Pulmonary artery endothelial cell (primary cell): ENCODE measurements at places on chromosomes 12 and 14.

GRCh38 chr12:93402333-93403311 lies 24.9 kb downstream of the NUDT4 start:
- DNase-seq: no peak

- DNase-seq: no peak
These were observed 795.5 kb downstream of the C12orf50 start for GRCh38 chr12:87233671-87234070.

DNA sequence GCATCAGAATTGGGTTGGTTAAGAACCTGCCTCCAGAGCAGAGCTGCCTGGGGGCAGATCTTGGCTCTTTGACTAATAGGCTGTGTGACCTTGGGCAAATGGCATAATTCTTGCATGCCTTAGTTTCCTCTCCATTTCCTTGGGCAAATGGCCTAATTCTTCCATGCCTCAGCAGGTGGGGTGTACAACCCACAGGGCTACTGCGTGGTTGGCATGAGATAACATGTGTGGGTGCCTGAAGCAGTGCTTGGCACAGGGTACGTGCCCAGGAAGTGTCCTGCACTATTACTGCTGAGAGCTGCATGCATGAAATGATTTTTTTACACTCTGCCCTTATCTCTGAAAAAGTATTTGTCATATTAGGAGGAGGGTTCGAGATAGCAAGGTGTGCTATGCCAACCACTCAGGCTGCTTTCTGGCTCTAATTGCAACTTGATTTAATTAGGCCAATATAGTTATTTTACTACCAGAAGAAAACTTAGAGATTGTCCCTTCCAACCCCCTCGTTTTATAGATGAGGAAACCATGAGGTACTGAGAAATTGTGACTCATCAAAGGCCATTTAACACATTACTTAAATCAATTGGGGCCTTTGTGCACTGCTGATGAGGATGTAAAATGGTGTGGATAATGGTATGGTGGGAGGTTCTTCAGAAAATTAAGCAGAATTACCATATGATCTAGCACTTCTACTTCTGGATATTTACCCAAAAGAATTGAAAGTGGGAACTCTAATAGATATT lies 161.6 kb upstream of the HIF1A start:
- DNase-seq: no peak

DNA sequence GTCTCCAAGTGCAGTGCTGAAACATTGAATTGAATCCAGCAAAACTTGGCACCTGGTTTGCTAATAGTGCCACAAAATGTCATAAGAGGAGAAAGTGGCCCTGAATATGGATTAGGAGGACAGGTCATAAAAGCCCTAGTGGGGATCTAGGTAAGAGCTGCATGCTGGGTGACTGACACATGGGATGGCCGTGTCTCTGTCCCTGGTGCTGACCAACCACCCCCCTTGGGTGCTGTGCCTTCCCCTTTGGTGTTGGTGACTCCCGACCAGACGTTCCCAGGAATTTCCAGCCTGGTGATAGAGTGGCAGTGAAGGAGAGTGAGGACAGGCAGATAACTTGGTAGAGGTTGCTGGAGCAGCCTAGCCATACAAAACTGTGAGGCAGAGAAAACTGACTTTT lies 142.8 kb downstream of the VRK1 start:
- DNase-seq: no peak

- DNase-seq: no peak
These were observed 556.6 kb downstream of the TRHDE start for GRCh38 chr12:72828662-72829324.

GRCh38 chr12:3168223-3169221 lies 91.3 kb downstream of the TSPAN9 start:
- no peak for DNase-seq

- no peak for DNase-seq
These were observed 14.1 kb upstream of the YBX3 start for GRCh38 chr12:10737249-10737648.

DNA sequence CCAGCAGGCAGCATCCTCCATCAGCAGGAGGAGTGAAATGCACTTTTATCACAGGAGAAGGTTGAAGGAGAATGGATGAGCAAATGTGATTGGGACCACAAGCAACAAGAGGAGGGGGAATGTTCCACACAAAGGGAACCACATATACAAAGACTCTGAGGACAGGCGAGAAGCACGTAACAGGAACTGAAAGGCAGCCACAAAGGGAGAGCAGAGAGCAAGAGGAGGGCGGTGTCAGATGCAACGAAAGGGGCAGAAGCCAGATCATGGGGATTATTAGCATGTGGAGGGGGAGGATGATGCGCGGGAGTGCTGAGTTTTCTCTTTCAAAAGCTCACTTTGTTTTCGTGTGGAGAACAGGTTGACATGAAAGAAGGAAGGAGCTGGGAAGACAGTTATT lies 241.1 kb downstream of the SPTSSA start:
- DNase-seq: no peak

DNA sequence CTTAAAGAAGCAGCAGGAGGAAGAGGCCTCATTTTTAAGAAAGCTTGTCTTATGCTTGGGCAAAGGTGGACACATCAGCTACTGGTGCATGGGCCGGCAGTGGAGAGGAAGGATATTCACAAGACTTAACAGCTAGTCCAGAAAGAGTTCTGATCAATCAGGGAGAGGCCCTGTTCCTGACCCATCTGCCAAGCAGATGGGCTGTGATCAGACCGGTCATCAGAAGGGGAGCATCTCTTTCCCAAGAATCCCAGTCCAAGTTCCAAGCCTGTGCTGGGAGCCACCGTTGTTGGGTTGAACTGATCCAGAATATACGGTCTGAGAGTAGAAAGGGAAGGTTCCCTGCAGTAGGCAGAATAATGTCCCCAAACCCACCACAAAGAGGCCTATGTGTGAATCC lies 32.7 kb upstream of the SOCS2 start:
- DNase-seq: no peak

DNA sequence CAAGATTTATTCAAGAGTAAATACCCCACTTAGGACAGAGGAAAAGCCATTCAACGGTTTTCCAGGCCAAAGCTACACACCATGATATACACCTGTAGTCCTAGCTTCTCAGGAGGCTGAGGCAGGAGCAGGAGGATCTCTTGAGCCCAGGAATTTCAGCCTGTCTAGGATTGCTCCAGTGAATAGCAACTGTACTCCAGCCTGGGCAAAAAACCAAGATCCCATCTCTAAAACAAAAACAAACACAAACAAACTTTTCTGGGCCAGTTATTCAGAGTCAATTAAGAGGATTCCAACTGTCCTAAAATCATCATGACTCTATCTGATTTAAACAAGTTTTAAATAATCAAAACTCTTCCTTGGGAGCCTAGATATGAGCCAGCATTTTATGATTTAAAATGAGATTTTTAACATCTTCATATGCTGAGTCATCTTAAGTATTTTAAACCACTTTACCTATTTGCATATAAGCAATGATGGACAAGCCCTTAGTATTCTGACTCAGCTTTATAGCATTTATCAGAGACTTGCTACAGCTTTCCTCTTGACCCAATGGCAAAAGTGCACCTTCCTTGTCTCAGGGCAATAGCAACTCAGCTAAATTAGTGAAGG lies 77.1 kb downstream of the KCNMB4 start:
- no peak for DNase-seq

GRCh38 chr12:15468911-15469310 lies 146.6 kb downstream of the PTPRO start:
- DNase-seq: no peak

DNA sequence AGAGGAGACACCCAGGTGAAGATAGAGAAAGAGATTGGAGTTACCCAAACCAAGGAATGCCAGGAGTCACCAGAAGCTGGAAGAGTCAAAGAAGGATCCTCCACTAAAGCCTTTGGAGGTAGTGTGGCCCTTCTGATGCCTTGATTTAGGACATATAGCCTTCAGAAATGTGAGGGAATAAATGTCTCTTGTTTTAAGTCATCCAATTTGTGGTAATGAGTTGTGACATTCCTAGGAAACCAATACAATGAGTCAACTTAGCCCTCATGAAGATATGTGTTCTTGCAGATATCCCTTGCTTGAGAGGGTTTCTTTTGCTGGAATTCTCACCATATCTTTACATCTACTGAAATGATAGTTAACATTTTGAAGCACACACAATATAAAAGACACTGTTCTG lies 58.8 kb downstream of the CCER1 start:
- no peak for DNase-seq

- DNase-seq: no peak
These were observed 1.3 kb upstream of the FOXG1 start for GRCh38 chr14:28765169-28765830.

- DNase-seq: no peak
These were observed 3.2 kb upstream of the AMIGO2 start for GRCh38 chr12:47082796-47083621.

DNA sequence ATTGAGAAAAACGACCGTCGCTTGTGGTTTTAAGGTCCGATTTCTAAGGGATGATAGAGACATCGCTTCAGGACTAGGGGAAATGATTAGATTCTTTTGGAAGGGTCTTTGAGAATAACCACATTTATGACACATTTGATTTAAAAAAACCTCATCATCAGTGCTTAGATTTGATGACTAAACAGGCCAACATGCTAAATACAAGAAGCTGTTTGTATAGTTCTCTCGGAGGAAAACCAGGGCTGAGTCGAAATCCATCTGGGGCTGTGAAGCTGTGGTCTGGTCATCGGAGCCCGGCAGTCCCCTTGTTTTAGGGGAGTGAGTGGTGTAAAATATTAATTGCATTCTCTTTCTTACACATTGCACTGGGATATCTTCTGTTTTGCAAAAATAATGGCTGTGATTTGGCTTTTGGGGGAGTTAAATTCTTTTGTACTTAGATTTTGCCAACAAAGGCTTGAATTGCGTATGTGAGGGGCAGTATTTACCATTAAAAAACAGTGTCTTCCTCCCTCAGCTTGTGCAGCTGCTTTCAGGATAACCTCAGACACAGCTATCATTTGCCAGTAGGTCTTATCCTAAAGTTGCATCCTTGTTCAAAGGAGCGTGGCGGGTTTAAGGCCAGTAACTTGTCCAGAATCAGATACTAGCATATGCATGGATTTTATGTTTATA lies 550 bp downstream of the GNG2 start:
- DNase-seq: no peak

GRCh38 chr12:113684908-113685782 lies 213.5 kb upstream of the LHX5 start:
- no peak for DNase-seq

DNA sequence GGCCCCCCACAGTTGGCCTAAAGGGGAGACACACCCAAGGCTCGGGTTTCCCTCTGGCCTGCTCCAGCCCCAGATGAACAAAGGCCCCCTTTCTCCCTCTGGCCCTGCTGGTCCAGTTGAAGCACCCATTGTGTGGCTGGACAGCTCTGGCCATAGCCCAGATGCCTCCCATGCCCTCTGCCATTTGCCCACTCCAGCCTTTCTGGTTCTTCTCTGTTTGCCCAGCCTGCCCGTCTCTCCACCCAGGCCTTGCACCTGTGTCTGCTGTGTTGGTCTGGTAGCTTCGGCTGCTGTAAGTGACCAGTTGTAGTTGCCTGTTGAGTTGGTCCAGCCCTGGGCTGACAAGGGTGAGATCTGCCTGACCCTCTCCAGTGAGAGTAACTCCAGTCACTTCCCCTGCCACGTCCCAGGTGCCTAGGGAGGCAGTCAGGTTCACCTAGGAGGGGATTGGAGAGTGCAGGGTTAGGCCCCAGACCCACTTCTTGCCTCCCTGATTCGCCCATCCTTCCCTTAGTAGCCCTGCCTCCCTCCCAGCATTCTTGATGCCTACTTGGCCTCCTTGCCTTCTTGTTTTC lies 3.0 kb downstream of the B4GALNT1 start:
- no peak for DNase-seq

DNA sequence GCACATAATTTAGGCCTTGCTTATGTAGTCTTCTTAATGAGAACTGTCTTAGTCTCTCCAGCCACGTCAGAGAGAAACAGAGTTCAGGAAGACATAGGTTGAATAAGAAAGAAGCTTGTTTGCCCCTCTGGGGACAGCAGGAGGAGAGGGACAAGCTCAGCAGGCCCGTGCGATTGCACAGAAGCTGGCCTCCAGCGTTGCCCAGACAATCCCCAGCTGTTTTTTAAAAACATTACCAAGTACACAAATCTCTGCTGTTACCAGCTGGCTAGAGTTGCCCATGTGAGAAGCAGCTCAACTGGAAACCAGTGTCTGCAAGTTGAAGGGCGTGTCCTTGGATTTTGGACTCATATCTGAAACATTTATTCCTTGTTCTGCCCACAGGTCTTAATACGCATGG lies 232.6 kb downstream of the EFCAB11 start:
- no peak for DNase-seq

- DNase-seq: no peak
These were observed 1.4 kb downstream of the TMTC2 start for GRCh38 chr12:82688035-82688501.

DNA sequence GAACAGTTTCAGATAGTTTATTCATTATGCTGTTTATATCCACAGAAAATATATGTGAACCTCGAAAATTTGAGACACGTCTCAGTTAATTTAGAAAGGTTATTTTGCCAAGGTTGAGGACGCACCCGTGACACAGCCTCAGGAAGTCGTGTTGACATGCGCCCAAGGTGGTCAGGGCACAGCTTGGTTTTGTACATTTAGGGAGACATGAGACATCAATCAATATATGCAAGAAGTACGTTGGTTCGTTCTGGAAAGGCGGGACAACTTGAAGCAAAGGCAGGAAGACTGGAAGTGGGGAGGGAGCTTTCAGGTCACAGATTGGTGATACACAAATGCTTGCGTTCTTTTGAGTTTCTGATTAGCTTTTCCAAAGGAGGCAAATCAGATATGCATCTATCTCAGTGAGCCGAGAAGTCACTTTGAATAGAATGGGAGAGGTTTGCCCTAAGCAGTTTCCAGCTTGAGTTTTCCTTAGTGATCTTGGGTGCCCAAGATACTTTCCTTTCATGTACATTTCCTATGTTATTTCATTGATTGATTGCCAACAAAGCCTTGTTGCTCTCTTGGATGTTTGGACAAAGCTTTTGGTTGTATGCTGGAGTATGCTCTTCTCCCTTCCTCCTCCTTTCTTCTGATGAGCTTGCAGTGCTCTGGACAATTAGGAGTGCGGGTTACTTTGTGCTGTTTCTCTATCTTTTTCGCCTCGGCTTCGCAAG lies 3.2 kb downstream of the SNAPC1 start:
- DNase-seq: no peak

GRCh38 chr12:85281636-85282312 lies 1.8 kb downstream of the ALX1 start:
- no peak for DNase-seq

GRCh38 chr14:91947475-91948184 lies at the start of gene FBLN5:
TSS of gene FBLN5 (minus strand) at chr14:91947694. CDS start at chr14:91947229, 465 bp downstream.
- no peak for DNase-seq

DNA sequence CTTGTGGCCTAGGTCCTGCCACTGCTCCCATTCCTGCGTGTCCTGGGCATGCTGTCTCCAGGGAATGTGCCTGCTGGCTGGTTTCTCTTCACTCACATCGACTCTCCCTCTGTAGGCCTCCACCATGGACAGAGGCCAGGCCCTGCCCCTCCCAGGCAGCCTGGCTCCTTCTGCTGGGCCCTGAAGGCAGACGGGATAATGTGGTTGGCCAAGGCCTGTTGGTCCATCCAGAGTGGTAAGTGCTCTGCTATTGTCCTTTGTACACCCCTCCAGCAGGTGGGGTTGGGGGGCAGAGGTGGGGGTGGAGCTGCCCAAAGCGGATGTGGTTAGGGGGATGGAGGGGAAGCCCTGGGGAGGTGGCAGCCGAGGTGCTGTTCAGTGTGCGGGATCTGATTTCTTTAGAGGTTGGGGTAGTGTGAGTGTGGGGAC lies 9.5 kb upstream of the NR4A1 start:
- no peak for DNase-seq
